Stimulated activated memory B cell treated with anti-CD40 and anti-IgM and Interleukin-4, amounts not matched to agents 10 μg/mL and 1 μg/mL and 100 μg/mL, for 72 hours (primary cell): ENCODE measurements at places on chromosomes 4 and X.

GRCh38 chr4:12701384-12701783, 782.8 kb downstream of the RAB28 start:
- H3K4me3 ChIP-seq, result no peak overlapping the region
- peaks cover 10% of the 10 kb centered on the region for H3K4me1 ChIP-seq
- no peaks in the 10 kb centered on the region for H3K36me3 ChIP-seq
- no peak overlapping the region for H3K27ac ChIP-seq
- no peak for ATAC-seq
- no peaks in the 10 kb centered on the region for H3K27me3 ChIP-seq

GRCh38 chr4:47340914-47341313, 122.6 kb downstream of the COMMD8 start:
- H3K4me1 ChIP-seq, result no peaks in the 10 kb centered on the region
- H3K4me3 ChIP-seq, result no peak overlapping the region
- ATAC-seq, result no peak
- no peak overlapping the region for H3K27ac ChIP-seq

DNA sequence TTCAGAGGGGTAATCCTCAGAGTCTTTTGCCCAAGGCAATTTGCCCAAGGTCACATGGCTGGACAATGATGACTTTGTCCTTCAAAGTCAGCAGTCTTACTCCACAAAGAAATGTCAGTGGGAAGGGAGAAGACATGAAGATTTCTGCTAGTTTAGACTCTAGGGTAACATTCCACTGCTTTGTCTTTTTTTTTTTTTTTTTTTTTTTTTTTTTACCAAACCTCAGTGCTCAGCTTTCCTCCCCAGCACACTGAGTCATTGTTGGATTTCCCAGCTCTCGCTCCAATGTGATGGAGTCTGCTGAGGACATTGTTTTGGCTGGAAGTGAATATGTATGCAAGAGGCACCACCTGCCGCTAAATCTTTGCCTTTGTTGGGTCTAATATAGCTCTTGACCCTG, 7.2 kb upstream of the C1QTNF7 start:
- no peaks in the 10 kb centered on the region for H3K36me3 ChIP-seq
- H3K4me3 ChIP-seq, result no peak overlapping the region
- peaks cover 21% of the 10 kb centered on the region for H3K4me1 ChIP-seq
- H3K27ac ChIP-seq, result no peak overlapping the region

DNA sequence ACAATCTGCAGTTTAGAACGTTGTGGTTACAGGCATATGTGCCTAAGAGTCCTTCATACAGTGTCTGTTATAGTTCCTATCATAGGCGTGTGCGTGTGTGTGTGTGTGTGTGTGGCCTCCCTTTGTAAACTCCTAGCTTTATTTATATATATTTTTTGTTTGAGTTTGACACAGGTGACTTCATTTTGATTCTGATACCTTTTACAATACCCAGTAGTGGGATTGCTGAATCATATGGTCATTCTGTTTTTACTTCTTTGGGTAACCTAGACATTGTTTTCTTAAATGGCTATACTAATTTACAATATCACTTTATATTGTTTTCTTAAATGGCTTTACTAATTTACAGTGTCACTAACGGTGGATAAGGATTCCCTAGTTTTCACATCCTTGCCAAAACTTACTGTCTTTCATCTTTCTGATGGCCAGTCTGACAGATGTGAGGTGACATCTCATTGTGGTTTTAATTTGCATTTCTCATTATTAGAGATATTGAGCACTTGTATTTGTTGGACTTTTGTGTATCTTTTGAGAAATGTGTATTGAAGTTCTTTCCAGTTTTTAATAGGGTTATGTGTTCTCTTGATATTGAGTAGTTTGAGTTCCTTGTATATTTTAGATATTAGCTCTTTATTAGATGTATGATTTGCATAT, 211.1 kb upstream of the NUDT6 start:
- H3K27me3 ChIP-seq, result no peaks in the 10 kb centered on the region
- H3K27ac ChIP-seq, result no peak overlapping the region
- ATAC-seq, result no peak
- peaks cover 21% of the 10 kb centered on the region for H3K36me3 ChIP-seq
- H3K4me1 ChIP-seq, result no peaks in the 10 kb centered on the region

DNA sequence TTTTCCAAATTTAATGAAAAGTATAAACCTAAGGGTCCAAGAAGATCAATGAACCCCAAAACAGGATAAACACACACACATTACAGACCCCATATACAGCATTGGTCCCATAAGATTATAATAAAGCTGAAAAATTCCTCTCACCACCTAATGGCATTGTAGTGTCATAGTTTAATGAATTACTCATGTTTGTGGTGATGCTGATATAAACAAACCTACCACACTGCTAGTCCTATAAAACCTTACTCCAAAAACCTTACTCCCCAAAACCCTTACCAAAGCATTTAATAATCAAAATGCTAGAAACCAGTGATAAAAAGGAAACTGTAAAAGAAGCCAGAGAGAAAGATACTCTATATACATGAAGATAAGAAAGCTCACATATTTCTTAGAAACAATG, 148.1 kb upstream of the SH3RF1 start:
- no peak overlapping the region for H3K27ac ChIP-seq
- no peak overlapping the region for H3K4me3 ChIP-seq
- no peaks in the 10 kb centered on the region for H3K27me3 ChIP-seq
- ATAC-seq, result no peak

- no peak overlapping the region for H3K4me3 ChIP-seq
- no peak for ATAC-seq
- no peaks in the 10 kb centered on the region for H3K36me3 ChIP-seq
- H3K4me1 ChIP-seq, result no peaks in the 10 kb centered on the region
- no peak overlapping the region for H3K27ac ChIP-seq
- no peaks in the 10 kb centered on the region for H3K27me3 ChIP-seq
Observed at GRCh38 chr4:132383571-132384199, 765.4 kb upstream of the PCDH10 start.

DNA sequence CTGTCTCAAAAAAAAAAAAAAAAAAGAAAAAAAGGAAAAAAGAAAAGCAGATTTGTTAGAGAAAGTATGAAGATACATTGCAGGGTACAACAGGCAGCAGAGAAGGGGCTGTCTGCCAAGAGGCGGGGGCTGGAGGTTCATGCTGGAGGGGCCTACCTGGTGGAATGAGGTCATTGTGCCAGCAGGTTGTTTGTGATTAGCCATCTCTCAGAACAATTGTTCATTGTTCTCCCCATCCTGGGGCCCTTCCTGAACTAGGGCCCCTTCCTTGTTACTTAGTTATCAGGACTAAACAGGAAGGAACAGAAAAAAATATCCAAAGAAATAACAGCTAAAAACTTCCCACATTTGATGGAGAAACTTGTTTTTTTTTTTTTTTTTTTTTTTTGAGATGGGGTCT, 14.0 kb upstream of the GPKOW start:
- H3K4me3 ChIP-seq, result no peak overlapping the region
- no peak overlapping the region for H3K27ac ChIP-seq
- H3K4me1 ChIP-seq, result no peaks in the 10 kb centered on the region
- no peak for ATAC-seq
- no peaks in the 10 kb centered on the region for H3K27me3 ChIP-seq
- peaks cover 13% of the 10 kb centered on the region for H3K36me3 ChIP-seq

DNA sequence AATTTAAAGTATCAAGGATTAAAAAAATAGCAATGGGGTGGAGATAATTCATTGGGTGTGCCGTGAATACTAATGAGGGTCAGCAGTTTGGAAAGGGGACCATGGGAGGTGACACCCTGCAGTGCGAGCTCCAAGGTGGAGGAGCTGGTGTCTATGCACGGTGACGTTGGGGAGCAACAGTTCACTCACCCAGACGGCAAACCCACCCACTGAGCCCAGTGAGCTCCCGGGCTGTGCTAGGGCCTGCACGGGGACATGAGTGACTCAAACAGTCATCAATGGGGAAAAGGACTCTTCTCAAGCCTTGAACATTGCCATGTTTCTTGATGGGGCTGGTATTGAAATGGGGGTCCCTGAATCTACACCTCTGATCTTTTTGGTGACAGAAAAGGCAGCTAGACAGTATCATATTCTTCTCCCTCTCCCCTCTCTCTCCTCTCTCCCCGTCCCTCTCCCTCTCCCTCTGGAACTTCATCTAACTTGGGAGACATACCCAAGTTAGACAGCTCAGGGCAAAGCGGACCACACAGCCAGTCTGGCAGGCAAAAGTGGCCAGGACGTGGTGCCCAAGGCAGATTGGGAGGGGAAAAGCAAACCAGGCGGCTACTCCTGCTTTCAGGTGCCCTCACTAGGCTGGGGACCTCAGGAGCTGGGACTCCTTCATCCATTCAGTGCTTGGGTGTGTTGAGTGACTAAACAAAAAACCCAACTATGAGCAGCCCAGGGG, 26.3 kb upstream of the PPP2R2C start:
- no peaks in the 10 kb centered on the region for H3K4me1 ChIP-seq
- H3K4me3 ChIP-seq, result no peak overlapping the region
- H3K27ac ChIP-seq, result no peak overlapping the region
- ATAC-seq, result no peak
- H3K27me3 ChIP-seq, result peaks cover 46% of the 10 kb centered on the region
